ENCODE measurements at places on chromosomes 4 and X. TPM values are rescaled to one million over a fixed set of nuclear protein-coding genes. Genes with fewer than 3 reads are reported as not detected.

DNA sequence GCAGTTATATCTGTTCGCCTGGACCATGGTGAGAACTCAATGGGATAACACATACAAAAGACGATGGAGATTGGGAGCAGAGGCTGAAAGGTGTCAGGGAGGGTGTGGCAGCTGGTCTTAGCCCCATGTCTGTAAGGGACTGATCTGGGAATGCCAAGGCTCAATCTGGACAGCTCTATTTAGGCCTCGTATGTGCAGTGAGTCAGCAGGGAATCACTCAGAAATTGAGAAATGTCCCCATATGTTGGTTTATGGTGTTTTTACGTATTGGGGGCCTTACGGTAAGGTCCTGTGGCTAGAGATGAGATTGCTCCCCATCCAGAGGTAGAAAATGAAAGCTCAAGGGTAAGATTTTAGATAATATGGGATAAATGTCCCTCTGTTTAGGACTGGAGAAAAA is 71.4 kb upstream of the TTC29 start:
- no peak for DNase-seq

GRCh38 chr4:99998062-99998867 is 48.2 kb upstream of the H2AZ1 start:
- peak; percentile 5 for DNase-seq

GRCh38 chr4:124903995-124904722 is 191.6 kb upstream of the ANKRD50 start:
- no peak for DNase-seq

DNA sequence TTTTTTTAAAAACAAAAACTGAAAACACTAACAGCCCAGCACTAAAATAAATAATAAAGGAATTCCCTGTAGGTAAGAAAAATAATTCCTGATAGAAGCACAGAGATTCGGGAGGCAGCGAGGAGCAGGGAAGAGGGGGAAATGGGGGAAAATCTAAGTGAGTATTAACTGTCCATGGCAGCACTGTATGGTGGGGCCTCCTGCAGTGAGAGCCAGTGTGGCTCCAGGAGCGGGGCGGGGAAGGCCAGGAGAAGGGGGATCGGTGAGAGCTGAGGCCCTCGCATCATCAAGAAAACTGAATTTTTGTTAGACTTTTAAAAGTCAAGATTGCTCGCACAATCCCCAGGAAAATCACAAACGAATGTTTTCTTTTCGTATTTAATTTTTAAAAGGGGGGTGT is 14.1 kb downstream of the RNF212 start:
- no peak for DNase-seq

DNA sequence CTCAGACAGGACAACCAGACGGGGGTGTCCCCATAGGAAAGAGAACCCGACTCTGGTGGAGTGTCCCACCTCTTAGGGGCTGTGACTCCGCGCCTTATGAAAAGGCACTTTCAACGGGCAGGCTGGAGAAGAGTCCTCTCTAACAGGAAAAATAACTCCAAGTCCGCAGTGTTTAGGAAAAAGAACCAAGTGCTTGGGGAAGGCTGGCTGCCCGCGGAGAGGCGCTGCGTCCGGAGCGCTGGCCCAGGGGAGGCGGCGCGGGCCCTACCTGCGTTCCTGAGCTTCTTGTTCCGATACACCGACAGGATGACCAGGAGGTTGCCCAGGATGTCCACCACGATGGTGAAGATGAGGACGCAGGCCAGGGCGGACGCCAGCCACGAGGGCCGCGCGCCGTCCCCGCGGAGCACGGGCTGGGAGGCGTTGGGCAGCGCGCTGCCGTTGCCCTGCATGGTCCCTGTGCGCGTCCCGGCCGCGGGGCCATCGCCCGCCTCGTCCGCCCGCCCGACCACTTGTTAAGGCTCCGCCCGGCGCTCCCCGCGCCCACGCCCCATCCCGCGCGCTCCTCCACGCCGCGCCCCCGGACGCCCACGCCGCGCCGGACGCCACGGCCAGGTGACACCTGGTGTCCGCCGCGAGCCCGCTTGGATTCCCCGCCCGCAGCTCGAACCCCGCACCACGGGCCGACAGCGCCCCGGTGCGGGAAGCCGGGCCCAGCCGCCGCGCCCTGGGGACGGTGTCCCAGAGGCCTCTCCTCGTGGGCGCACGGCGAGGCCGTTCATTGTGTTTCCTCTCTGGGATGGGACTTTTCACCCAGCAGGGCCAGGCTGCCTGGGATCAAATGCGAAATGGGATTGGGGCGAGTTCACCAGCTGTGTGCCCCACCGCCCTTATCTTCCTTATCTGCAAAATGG is at the start of gene MTNR1A:
MTNR1A (minus strand) TSS at position 654 of the 914 bp plus-strand sequence; CDS start at position 452, 202 bp downstream.
- peak; percentile 47 for DNase-seq

GRCh38 chr4:1978226-1978625 is 30.5 kb downstream of the NELFA start:
- no peak for DNase-seq

DNA sequence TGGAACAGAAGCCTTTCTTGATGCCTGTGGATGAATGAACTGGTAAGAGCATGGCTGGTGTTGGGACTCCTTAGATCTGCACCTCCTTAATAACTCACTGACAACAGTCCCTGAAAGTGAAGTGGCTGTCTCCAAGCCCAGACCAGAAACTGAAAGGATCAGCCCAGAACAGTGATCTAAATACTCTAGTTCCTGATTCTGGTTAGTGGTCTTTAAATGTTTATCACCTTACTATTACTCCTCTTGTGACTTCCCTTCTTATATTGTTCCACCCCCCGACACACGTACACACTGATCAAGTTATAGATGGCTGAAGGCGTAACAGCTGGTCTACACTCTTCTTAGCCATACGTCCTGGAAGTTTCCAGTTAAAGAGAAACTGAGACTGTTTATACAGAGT is 33.8 kb upstream of the ARMCX2 start:
- DNase-seq = no peak

GRCh38 chrX:40647307-40648197 is at the start of gene CXorf38:
Gene CXorf38, minus strand, starts transcription at chrX:40647561. Its CDS starts 41 bp downstream, at chrX:40647520.
- peak; percentile 89 for DNase-seq

DNA sequence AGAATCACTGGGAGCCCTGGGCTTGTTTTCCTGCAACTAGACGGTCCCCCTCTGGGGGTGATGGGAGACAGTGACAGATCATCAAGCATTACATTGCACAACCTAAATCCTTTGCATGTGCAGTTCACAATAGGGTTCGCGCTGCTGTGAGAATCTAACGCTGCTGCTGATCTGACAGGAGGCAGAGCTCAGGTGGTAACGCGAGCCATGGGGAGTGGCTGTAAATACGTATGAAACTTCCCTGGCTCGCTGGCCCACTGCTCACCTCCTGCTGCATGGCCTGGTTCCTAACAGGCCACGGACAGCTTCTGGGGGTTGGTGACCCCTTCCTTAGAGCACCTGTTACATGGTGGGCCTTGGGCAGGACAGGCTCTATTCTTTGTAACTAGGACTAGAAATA is 10.4 kb downstream of the PAQR3 start:
- no peak for DNase-seq

- DNase-seq = no peak
Measured at GRCh38 chrX:110703641-110704040, 92.0 kb downstream of the CHRDL1 start.

GRCh38 chrX:83535417-83536196 is 27.5 kb downstream of the POU3F4 start:
- DNase-seq = no peak

DNA sequence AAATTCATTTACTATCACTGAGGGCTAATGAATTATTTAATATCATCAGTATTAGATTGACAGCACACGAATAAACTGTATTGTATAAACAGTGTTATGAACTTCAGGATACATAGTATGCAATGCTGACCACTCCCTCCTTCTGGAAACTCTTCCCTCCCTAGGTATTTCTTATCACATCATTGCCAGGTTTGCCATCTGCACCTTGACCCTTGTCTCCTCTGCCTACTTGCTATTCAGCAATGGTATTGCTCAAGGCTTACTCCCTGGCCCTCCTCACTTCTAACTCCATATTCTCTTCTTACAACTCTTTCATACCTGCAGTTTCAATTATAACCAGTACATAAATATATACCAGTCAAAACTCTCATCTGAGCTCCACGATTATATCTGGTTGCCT is 38.9 kb downstream of the ATP8A1 start:
- no peak for DNase-seq

DNA sequence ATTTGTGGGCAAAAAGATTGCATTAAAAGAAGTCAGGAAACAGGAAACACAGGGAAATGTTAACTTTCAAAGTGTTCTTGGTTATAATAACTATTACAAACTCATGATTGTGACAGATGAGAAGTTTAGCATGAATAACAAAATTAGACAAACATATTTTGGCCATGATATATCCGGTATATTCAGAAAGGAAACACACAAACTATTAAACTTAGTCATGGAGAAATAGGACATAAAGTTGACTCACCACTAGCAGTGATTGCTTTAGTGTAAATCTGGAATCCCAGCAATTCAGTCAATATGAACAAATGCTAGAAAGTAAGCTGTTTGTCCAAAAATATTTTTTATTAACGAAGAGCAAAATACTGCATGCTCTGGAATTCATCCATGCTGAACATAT is 1299.9 kb downstream of the C4orf33 start:
- DNase-seq = no peak

DNA sequence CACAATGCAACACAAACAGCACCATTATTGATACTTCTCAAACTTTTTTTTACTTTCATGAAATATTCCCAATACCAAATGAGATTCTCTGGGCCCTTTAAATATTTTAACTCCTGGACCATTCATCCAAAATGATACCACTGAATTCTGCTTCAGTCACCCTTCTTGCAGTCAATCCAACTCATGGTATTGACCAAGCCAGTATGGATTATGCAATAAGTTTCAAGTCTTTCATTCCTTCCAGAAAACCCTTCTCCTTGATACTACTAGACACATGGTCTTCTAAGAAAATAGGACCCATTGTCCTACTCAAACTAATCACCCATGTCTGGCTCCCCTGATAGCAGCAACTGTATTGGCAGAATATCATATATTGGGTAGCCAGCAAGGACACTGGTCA is 23.0 kb downstream of the ZNF721 start:
- no peak for DNase-seq

DNA sequence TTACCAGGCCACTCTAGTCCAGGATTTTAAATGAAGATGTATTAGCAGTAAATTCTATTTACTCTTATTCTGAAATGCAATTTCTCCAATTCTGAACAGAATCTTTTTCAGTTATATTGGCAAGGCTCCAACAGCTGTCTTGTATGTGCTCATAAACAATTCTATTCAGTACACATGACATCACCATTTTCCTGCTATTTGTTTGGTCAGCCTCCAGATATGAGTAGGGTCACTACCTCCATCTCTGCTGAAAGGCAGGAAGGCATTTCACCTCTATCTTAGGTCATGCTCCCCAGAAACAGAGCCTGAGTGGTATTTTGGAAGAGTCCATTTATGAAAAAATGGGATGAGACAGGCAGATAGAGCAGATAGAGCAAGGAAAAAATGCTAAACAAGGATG is 151.1 kb upstream of the ADGRL3 start:
- no peak for DNase-seq

GRCh38 chr4:96093563-96093962 is 253.7 kb downstream of the PDHA2 start:
- no peak for DNase-seq

- no peak for DNase-seq
Measured at GRCh38 chr4:147682755-147683154, 1.2 kb downstream of the PRMT9 start.

DNA sequence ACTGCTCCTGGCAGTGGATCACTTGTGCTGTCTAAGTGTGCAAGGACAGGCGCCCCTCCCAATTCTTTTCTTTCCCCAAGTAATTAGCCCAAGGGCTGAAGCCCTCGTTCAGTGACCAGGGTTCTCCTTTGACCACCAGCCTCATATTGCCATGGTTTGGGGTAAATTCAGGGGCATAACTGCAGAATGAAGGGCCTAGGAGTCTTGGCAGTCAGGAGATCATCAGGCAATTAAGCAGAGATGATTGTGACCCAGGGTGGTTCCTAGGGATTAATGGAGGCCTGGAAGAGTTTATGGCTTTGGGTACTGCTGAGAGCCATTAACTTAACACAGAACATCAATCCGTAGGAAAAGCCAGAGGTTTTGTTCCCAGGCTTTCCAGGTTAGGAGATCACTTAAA is 170.7 kb downstream of the PTTG2 start:
- DNase-seq = no peak

GRCh38 chr4:121706595-121707021 is 9.8 kb upstream of the ANXA5 start:
- DNase-seq = no peak

- DNase-seq = peak; percentile 24
Measured at GRCh38 chr4:82728301-82728700, 70.3 kb downstream of the SCD5 start.

DNA sequence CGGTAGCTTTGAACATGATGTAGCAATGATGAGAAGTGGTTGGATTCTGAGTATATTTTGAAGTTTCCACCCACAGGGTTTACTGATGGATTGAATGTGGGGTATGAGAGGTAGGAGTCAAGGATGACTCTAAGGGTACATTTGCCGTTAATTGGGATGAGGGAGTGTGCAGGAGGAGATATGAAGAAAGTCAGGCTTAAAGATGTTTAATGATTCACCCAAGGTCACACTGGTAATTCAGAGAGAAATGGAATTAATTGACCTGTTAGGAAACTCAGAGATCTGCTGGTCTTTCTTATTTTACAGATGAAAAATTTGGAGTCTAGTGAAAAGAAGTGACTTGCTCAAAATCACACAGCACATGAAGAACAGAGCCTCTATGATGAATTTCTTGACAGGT is 390.7 kb downstream of the GBA3 start:
- DNase-seq = no peak

GRCh38 chr4:123870216-123870876 is 473.8 kb downstream of the SPRY1 start:
- DNase-seq = no peak

- no peak for DNase-seq
Measured at GRCh38 chrX:23699636-23700194, 32.4 kb downstream of the PRDX4 start.

- no peak for DNase-seq
Measured at GRCh38 chrX:19866626-19867410, 20.6 kb downstream of the SH3KBP1 start.

DNA sequence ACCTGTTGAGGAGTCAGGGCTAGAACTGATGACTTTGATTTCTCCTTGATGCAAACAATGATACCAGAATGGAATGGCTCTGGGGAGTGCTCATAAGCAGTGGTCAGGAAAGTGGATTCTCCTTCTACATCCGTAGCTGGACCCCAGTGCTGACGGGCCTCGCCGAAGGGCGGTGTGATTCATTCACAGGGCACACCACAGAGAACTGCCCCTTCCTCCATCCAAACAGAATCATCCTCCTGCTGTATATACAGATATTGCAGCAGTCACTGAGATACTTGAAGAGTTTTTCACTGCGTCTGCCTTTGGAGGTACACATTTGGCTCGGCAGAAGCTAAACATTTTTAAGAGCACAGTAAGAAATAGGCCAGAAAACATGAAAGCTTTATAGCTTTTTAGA is 7.3 kb upstream of the DCTD start:
- DNase-seq = no peak

Gene CXorf49
- total RNA-seq = not detected

Gene DRD5
- total RNA-seq = not detected

Gene MBNL3
- 174 TPM for total RNA-seq

Gene DACH2
- total RNA-seq = not detected

Gene RPL36A
- total RNA-seq = 381 TPM

Gene UGT2B17
- 0.19 TPM for total RNA-seq

Gene PGAM4
- total RNA-seq = not detected

Gene GUCY1A1
- total RNA-seq = not detected

Gene PPP3CA
- 33.8 TPM for total RNA-seq

Gene DDIT4L
- total RNA-seq = 4.7 TPM

Gene AGTR2
- not detected for total RNA-seq

Gene HSFX4
- total RNA-seq = not detected

Gene SSX3
- not detected for total RNA-seq

Gene TLR2
- 7.8 TPM for total RNA-seq

Gene HSD17B13
- 0.14 TPM for total RNA-seq

Gene TLR7
- 0.63 TPM for total RNA-seq

Gene OPN1MW
- not detected for total RNA-seq

Gene MAGEE2
- total RNA-seq = not detected

Measured in Caco-2 (cell line).